ENCODE measurements at places on chromosomes 1 and 21. TPM values are rescaled to one million over a fixed set of nuclear protein-coding genes. Genes with fewer than 3 reads are reported as not detected.

Gene SPRR1A
- polyA plus RNA-seq = not detected

Gene AKR7A3
- 2.3 TPM for polyA plus RNA-seq

Gene NR1I3
- polyA plus RNA-seq = 0.48 TPM

Gene CELF3
- polyA plus RNA-seq = 0.93 TPM

Gene INSRR
- 0.05 TPM for polyA plus RNA-seq

Gene CLCA1
- not detected for polyA plus RNA-seq

Gene F13B
- polyA plus RNA-seq = 0.07 TPM

Gene CYP4A11
- polyA plus RNA-seq = 0.20 TPM

Gene AXDND1
- 0.86 TPM for polyA plus RNA-seq

Gene CNIH3
- 9.4 TPM for polyA plus RNA-seq

Gene CD52
- 2.6 TPM for polyA plus RNA-seq

Gene ACTA1
- polyA plus RNA-seq = 1.0 TPM

Gene BMP8B
- polyA plus RNA-seq = 1.0 TPM

Gene PRRC2C
- polyA plus RNA-seq = 122 TPM

Gene RIMKLA
- polyA plus RNA-seq = 0.68 TPM

Gene NUP210L
- polyA plus RNA-seq = 0.27 TPM

Gene CDC73
- polyA plus RNA-seq = 54.8 TPM

Gene CA6
- 0.25 TPM for polyA plus RNA-seq

Gene SF3B4
- polyA plus RNA-seq = 55.2 TPM

Gene TRPM2
- polyA plus RNA-seq = 1.3 TPM

Gene RSBN1
- 26.8 TPM for polyA plus RNA-seq

Gene CD1E
- 0.24 TPM for polyA plus RNA-seq

Gene GUCA2B
- polyA plus RNA-seq = not detected

Gene NAV1
- polyA plus RNA-seq = 27.6 TPM

Gene WNT9A
- 2.8 TPM for polyA plus RNA-seq

Gene CELA3B
- polyA plus RNA-seq = not detected

Gene HYI
- 45.7 TPM for polyA plus RNA-seq

Gene MYCL
- 11.6 TPM for polyA plus RNA-seq

Gene LRRC8B
- polyA plus RNA-seq = 11.2 TPM
